Breast epithelium (tissue), 4 donors: ENCODE measurements at places on chromosomes 4 and X. TPM values are rescaled to one million over a fixed set of nuclear protein-coding genes. Genes with fewer than 3 reads are reported as not detected.

Gene CACNA1F
- total RNA-seq, result 1.8 TPM

Gene RAB41
- total RNA-seq, result not detected

Gene MAGEA1
- not detected for total RNA-seq

Gene QRFPR
- 0.66 TPM for total RNA-seq

Gene SH3BGRL
- 145 TPM for total RNA-seq

Gene P2RY4
- 1.3 TPM for total RNA-seq

Gene AMTN
- total RNA-seq, result not detected

Gene H2BW2
- not detected for total RNA-seq

Gene FRAS1
- 6.6 TPM for total RNA-seq

Gene GUCY2F
- not detected for total RNA-seq

Gene PPEF2
- total RNA-seq, result 0.15 TPM

Gene HMGB2
- 66.2 TPM for total RNA-seq

Gene ARHGAP36
- 0.32 TPM for total RNA-seq

DNA sequence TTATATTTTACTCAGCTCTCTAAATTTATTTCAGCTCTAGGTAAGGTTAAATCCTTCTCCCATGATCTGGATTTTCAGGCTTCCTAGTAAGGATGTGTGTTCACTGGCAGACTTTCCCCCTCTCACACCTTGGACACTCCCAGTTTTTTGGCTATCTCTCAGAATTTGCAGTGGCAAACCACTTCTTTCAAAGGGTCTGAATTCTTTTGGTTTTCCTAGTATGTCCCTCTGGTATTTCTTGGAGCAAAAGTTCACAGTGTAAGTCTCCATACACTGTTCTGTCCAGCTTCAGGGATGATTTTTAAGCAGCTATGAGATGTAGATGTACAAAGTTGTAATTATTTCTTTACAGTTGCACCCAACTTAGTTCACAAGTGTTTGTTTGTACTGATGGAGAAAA, 653.8 kb upstream of the GALNT7 start:
- no peak overlapping the region for H3K4me3 ChIP-seq
- H3K27ac ChIP-seq, result no peak overlapping the region
- no peaks in the 10 kb centered on the region for H3K4me1 ChIP-seq
- no peak for DNase-seq
- H3K36me3 ChIP-seq, result no peaks in the 10 kb centered on the region

- peaks cover 57% of the 10 kb centered on the region for H3K27me3 ChIP-seq
- DNase-seq, result no peak
- no peak overlapping the region for H3K4me3 ChIP-seq
- no peaks in the 10 kb centered on the region for H3K36me3 ChIP-seq
- no peak overlapping the region for H3K27ac ChIP-seq
These were observed 425.0 kb downstream of the MID1IP1 start for GRCh38 chrX:39226251-39226650.

DNA sequence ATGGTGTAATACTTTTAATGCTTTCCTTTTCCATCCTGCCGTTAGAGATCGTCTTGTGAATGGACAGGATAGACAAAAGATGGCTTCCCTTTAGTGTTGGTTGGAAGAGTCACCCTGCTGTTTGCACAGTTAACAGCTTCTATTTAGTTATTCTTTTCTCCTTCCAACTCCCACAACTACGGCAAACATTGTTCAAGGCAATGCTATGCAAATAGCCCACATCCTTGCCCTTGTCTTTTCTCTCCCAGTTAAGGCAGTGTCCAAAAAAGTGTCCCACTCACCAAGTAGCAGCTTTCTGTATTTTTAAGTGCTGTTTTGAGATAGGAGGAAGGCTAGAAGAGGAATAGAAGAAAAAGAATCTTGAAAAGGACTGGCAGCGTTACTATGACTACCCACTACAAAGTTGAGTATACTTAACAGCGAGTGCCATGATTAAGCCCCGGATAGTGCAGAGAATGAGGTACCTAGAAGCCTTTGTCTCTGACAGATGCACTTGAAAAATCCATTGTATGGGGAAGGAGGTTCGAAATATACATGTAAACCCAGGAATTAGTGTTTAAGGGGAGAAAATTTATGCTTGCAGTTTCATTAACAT, 12.1 kb upstream of the RUFY3 start:
- DNase-seq, result no peak
- no peaks in the 10 kb centered on the region for H3K36me3 ChIP-seq
- H3K27ac ChIP-seq, result no peak overlapping the region
- H3K27me3 ChIP-seq, result no peaks in the 10 kb centered on the region
- H3K4me3 ChIP-seq, result no peak overlapping the region
- H3K4me1 ChIP-seq, result no peaks in the 10 kb centered on the region

GRCh38 chr4:42596918-42597317, 60.0 kb downstream of the ATP8A1 start:
- no peak overlapping the region for H3K27ac ChIP-seq
- no peak overlapping the region for H3K4me3 ChIP-seq
- no peaks in the 10 kb centered on the region for H3K36me3 ChIP-seq

DNA sequence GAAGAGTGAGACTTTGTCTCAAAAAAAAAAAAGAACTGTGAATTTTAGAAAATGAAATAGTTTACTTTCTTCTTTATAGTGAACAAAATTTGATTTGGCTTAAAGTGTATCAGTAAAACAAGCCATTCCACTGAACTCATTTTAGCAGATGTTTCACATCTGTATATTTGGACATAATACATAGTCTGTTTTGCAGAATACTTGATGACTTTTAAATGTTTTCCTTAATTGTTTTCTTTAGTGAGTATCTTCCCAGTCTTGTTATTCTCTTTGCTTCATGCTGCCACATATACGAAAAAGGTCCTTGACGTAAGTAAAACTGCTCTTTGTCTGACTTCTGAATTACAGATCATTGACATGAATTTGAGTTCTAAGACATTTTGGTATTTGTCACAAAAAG, 8.3 kb downstream of the TMEM33 start:
- H3K27ac ChIP-seq, result no peak overlapping the region
- H3K4me3 ChIP-seq, result no peak overlapping the region
- no peaks in the 10 kb centered on the region for H3K4me1 ChIP-seq
- no peak for DNase-seq

DNA sequence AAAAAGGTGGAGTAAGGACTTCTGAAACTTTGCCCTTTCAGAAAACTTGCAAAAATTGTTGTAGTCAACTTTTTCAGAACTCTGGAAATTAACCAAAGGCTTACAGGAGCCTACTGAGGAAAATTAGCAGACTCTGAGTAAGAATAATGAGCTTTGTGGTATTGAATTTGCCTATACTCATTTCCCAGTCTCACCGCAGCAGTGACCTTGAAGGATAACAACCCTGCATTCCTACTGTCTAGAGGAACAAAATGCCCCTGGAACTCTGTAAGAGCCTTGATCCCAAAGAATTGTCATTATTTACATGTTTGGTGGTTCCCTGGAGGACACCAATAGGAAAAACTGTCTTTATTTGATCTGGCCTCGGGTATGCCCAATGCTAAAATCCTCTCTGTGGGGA, 57.9 kb downstream of the MND1 start:
- H3K4me1 ChIP-seq, result no peaks in the 10 kb centered on the region
- DNase-seq, result no peak
- H3K27ac ChIP-seq, result no peak overlapping the region
- H3K27me3 ChIP-seq, result no peaks in the 10 kb centered on the region
- no peak overlapping the region for H3K4me3 ChIP-seq

DNA sequence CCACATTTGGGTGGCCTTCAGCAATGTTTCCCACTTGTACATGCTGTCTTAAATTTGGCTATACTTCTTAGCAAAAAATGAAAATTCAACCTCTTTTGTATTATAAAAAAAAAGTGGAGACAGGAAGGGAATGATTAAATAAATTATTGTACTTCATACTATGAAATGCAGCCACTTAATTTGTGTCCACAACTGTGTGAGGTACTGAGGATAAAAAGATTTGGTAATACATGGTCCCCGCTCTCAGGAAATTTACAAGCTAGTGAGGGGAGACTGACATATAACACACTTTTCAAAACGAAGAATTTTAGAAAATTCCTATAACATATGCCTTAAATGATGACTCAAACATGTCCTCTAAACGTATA, 105.0 kb downstream of the HNRNPD start:
- H3K27ac ChIP-seq, result no peak overlapping the region
- H3K4me1 ChIP-seq, result no peaks in the 10 kb centered on the region
- DNase-seq, result no peak
- no peak overlapping the region for H3K4me3 ChIP-seq
- no peaks in the 10 kb centered on the region for H3K36me3 ChIP-seq

DNA sequence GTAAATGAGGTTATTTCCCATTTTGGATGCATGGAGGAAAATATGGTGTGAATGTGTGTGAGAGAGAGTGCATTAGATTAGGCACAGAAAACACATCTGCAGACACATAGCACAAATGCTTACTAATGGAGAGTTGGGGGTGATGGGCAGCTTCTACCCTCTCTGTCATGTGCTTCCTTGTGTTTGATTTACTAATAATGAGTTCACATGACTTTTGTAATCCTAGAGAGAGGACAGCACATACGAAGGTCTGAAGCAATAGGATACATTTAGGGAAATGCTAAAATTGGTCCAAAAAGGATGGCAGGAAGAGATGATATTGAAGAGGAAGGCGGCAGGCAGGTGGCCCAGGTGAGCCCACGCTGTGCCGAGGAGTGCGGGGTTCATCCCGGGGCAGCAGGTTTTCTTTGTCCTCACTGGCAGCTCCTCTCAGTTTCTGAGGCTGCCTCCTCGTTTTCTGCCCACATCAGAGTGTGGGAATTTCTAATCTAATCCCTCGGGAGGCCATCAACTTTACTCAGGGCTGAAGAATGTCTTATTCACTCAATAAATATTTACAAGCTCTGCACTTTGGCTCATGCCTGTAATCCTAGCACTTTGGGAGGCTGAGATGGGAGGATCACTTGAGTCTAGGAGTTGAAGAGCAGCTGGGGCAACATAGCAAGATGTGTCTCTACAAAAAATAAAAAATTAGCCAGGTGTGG, 15.9 kb upstream of the MAP9 start:
- no peak overlapping the region for H3K4me3 ChIP-seq
- no peaks in the 10 kb centered on the region for H3K4me1 ChIP-seq
- no peaks in the 10 kb centered on the region for H3K36me3 ChIP-seq
- H3K27ac ChIP-seq, result no peak overlapping the region

- no peaks in the 10 kb centered on the region for H3K36me3 ChIP-seq
- H3K4me1 ChIP-seq, result no peaks in the 10 kb centered on the region
- H3K4me3 ChIP-seq, result no peak overlapping the region
- DNase-seq, result no peak
These were observed 88.4 kb upstream of the TLL1 start for GRCh38 chr4:165784672-165785071.

- H3K4me1 ChIP-seq, result peaks cover 6% of the 10 kb centered on the region
- no peak overlapping the region for H3K27ac ChIP-seq
- H3K4me3 ChIP-seq, result no peak overlapping the region
These were observed 3.5 kb upstream of the EDNRA start for GRCh38 chr4:147477439-147477838.

DNA sequence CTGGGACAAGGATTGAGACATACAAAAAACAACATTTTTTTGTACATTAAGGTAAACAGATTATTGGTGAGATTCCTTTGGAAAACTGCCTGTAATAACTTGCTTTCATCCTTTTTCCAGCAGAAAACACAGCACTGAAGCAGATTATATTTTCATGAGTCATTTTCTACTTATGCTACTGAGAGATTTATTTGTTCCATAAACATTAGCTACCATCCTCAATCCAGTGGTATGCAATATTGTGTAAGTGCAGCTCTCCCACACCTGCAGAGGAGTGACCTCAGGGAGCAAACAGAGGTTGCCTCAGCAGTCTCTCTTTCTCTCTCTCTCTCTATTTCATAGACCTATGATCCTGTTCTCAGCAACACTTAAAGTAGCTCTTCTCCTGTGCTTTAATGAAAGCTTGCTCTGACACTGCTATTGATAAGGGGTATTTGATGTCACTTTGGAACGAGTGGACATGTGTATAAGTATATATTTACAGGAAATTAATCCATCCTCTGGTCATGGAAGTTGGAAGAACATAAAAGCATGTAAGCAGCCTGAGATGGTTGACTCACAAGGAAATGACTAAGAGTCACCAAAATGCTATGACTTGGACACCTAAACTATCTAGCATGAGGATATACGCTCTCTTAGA, 163.7 kb upstream of the SPANXC start:
- no peak overlapping the region for H3K27ac ChIP-seq
- no peaks in the 10 kb centered on the region for H3K4me1 ChIP-seq
- H3K36me3 ChIP-seq, result no peaks in the 10 kb centered on the region
- peaks cover 7% of the 10 kb centered on the region for H3K27me3 ChIP-seq

GRCh38 chrX:9781941-9782340, 4.3 kb upstream of the SHROOM2 start:
- H3K4me3 ChIP-seq, result no peak overlapping the region
- no peaks in the 10 kb centered on the region for H3K4me1 ChIP-seq
- DNase-seq, result no peak
- H3K36me3 ChIP-seq, result no peaks in the 10 kb centered on the region

DNA sequence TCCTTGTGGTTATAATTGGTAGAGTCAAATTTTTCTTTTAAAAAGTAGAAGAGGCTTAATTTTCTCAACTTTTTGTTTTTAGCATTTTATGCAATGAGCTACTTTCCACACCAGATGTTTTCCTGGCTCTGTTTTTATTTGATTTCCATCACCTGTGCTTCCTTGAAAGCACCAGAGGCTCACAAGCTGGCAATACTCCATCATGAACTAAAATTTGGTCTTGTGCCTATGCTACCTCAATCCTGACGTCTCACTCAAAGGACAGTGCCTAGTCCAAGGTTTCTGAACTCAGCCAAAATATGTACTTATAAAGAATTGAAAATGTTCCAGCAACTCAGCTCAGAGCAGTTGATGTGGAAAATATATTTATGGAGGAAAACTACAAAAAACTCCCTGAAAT, 914.0 kb upstream of the PRKX start:
- DNase-seq, result no peak
- H3K27me3 ChIP-seq, result no peaks in the 10 kb centered on the region
- no peak overlapping the region for H3K27ac ChIP-seq
- H3K4me3 ChIP-seq, result no peak overlapping the region
- H3K36me3 ChIP-seq, result no peaks in the 10 kb centered on the region

GRCh38 chr4:76883147-76883546, 14.8 kb downstream of the SOWAHB start:
- H3K27me3 ChIP-seq, result no peaks in the 10 kb centered on the region
- no peak for DNase-seq
- H3K4me1 ChIP-seq, result no peaks in the 10 kb centered on the region

- DNase-seq, result no peak
- no peaks in the 10 kb centered on the region for H3K4me1 ChIP-seq
- H3K36me3 ChIP-seq, result no peaks in the 10 kb centered on the region
- H3K27me3 ChIP-seq, result no peaks in the 10 kb centered on the region
- H3K27ac ChIP-seq, result no peak overlapping the region
These were observed 1.6 kb downstream of the UGT2A3 start for GRCh38 chr4:68950033-68950432.
